EH (cell line): ENCODE measurements at places on chromosomes 12 and 14.

GRCh38 chr12:53055471-53056266 lies 5.8 kb downstream of the TNS2 start:
- DNase-seq: no peak

- DNase-seq: no peak
These were observed 107.8 kb upstream of the ARID2 start for GRCh38 chr12:45621703-45622102.

- DNase-seq: peak; percentile 19
These were observed 82.4 kb upstream of the MYF6 start for GRCh38 chr12:80625051-80625450.

GRCh38 chr12:1815814-1816729 lies 4.3 kb upstream of the LRTM2 start:
- DNase-seq: no peak

GRCh38 chr14:65387628-65388027 lies 24.9 kb upstream of the FUT8 start:
- no peak for DNase-seq

- peak; percentile 87 for DNase-seq
These were observed 12.0 kb downstream of the ADSS1 start for GRCh38 chr14:104735830-104736642.

GRCh38 chr12:2682296-2683251 lies 112.2 kb upstream of the FKBP4 start:
- DNase-seq: peak; percentile 66

DNA sequence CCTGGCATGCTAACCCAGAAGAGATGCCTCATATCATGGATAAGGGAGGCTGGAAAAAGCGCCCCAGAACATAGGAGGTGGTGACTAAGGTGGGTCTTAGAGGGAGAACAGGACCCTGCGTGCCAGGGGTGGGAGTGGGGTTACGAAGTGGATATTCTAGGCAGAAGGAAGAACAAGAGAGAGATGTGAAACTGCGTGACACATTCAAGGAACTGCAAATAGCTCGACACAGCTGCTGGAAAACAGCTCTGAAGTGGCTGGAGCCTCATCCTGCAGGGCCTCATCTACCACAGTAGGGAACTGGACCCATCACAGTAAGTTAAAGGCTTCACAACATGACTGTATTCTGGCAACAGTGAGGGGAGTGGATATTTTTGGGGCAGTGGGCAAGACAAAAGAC lies 61.1 kb downstream of the RNF34 start:
- DNase-seq: no peak

- no peak for DNase-seq
These were observed 104.9 kb upstream of the NOVA1 start for GRCh38 chr14:26702721-26703230.

- DNase-seq: no peak
These were observed 39.3 kb upstream of the SRP54 start for GRCh38 chr14:34943506-34943905.

- DNase-seq: peak; percentile 36
These were observed 60.0 kb downstream of the DCAF5 start for GRCh38 chr14:69092840-69093422.

DNA sequence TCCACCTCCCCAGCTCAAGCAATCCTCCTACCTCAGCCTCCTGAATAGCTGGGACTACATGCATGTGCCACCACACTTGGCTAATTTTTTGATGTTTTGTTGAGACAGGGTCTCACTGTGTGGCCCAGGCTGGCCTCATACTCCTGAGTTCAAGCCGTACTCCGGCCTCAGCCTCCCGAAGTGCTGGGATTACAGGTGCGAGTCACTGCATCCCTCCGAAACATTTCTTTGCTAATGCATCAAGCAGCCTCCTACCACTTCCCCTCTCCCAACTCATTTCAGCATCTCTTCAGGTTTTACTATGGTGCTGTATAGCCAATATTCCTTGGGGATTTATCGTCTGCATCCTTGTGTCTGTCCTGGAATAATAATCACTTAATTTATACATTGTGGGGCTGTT lies 2.3 kb upstream of the SLC22A17 start:
- no peak for DNase-seq

DNA sequence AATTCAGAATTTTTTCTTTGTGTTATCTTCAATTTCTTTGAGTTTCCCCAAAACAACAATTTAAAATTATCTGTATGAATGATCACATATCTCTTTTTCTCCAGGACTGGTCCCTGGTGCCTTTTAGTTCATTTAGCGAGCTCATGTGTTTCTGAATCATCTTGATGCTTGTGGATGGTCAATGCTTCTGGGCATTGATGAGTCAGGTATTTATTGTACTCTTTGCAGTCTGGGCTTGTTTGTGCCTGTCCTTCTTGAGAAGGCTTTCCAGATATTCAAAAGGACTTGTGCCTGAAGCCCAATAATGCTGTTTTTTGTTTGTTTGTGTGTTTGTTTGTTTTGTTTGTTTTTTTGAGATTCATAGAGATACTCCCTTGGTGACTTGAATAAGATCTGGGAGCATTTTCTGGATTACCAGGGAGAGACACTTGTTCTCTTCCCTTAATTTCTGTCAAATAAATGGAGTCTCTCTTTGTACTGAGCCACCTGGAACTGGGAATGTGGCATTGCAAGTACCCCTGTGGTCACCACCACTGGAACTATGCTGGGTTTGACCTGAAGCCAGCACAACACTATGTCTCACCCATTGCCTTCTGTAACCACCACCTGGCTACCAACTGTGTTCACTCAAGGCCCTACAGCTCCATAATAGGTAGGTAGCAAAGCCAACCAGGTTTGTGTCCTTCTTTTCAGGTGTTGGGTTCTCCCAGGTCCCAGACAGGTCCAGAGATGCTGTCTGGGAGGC lies 56.3 kb downstream of the SLC6A15 start:
- no peak for DNase-seq

- peak; percentile 93 for DNase-seq
These were observed 213.5 kb upstream of the KRR1 start for GRCh38 chr12:75724928-75725312.

DNA sequence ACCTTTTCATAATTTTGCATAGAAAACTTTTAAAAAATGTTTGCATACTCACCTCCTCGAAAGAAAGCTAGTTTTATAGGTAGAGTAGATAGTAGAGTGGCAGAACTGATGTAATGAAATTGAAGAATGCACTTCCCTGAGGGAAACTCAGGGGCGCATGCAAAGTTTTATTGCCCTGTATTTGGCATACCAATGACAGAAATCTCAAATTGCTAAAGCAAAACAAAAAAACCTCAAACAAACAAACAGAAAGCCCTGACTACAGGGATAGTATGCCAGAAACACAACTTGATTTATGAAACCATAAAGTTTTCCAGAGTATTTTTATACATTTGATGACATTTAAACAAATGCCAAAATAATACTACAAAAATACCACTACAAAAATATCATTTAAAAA lies 1.8 kb downstream of the RASSF9 start:
- no peak for DNase-seq

- DNase-seq: no peak
These were observed 54.7 kb downstream of the RPS6KA5 start for GRCh38 chr14:91005716-91006115.

- DNase-seq: no peak
These were observed 38.5 kb downstream of the DRAM1 start for GRCh38 chr12:101915841-101916240.

DNA sequence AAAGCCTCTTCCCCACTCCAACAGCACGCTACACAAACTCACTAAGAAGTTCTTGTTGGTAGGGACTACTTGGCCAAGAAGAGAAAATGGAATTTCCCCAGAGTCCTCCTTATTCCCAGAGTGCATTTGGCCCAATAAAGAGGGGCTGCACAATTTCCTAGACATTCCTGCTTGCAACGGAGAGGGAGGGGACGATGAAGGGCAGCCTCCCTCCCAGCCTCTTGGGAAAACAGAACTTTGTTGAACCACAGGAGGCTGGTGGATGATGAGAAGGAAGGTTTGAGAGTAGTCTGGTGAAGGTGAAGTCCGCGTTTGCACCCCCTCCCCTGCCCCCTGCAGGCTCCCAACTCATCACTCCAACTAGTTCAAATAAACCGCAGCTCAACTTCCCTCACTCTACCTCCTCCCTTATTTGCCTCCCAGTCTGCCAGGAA lies 19.1 kb upstream of the TBX3 start:
- DNase-seq: no peak

GRCh38 chr12:116582610-116583009 lies 23.4 kb downstream of the MAP1LC3B2 start:
- no peak for DNase-seq
